ENCODE measurements at places on chromosomes 11 and 22.
A peak's percentile ranks its signal among the peaks of the same experiment; 100 is the strongest.

GRCh38 chr11:108632041-108632704 is 32.7 kb upstream of the DDX10 start:
- DNase-seq = no peak

GRCh38 chr11:71500601-71501021 is 26.5 kb upstream of the KRTAP5-7 start:
- no peak for DNase-seq

- DNase-seq = no peak
Observed at GRCh38 chr22:30870451-30871345, 97.9 kb downstream of the MORC2 start.

DNA sequence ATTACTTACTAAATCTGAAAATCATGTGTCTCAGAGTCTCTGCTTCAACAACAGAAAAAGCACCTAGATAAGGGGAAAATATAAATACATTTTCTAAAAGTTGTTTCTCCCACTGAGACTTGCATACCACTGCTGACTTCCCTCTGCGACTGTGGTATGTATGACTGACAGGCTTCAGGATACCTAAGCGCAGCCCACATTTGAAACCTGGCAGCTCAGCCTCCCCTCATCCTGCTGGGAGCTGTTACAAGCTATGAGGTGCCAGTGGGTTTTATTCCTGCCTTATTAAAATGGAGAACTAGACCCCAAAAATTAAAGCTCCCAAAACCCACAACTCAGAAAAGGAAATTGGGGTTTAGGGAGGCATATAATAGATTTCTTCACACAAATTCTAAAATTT is 133.6 kb downstream of the RAB38 start:
- DNase-seq = no peak

DNA sequence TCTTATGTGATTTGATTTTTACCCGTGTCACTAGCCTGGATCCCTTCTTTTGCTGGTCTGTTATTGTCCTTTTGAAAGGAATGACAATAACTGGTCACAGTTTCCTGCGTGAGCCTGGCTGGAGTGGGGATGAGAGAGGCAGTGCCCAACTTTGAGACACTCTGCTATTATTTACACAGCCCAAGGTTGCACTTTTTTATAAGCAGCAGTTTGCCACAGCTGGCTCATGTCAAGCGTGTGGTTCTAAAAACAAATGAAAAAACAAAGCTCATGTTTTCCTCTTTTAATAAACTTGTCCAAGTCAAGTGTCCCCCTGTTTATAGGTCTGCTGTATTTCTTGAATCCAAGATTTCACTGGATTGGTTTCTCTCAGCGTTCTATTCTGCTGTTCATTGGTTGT is 201.3 kb downstream of the GRIK4 start:
- no peak for DNase-seq

GRCh38 chr11:30586251-30587144 is at the start of gene MPPED2:
Gene MPPED2 (minus strand): TSS chr11:30586353. CDS start chr11:30580373, 5,980 bp downstream.
- DNase-seq = peak; percentile 41

- no peak for DNase-seq
Observed at GRCh38 chr11:67165623-67166022, 46.6 kb downstream of the KDM2A start.
